Non-pigmented ciliary epithelial cell (primary cell): ENCODE measurements at places on chromosomes 16 and 17.
A peak's percentile ranks its signal among the peaks of the same experiment; 100 is the strongest.

DNA sequence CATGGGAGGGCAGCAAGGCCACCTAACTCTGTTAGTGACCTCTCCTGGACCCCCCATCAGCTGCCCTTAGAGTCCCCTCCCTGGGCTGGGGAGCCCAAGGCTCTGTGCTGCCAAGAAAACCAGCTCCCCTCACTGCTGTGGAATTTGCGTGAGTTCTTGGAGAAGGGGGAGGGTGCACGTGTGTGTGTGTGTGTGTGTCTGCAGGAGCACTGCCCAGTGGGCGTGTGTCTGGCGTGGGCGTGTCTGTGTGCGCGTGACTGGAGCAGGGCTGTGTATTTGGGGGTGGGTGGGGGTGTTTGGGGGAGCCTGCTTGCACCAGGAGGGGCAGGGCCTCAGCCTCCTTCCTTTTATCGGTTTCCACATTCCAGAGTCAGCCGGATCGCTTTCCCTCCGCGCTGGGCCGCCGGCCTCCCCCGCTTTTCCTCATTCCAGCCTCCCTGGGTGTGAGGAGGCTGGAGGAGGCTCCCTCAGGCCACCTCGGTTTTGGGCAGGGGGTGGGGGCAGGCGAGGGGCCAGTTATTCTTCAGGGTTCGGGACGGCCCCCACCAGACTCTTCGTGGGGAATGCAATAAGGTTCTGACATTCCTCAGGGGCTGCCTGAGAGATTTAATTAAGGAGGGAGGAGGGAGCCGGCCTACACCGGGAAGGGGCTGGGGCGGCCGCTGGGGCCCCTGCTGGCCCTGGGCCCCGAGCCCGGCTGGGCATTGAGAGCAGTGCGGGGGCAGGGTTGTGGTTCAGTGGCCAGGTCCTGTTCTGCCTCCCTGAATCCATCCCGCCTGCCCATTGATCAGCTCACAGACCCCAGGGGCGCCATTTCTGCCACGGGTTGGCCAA, 2.5 kb downstream of the VASN start:
- peak; percentile 76 for DNase-seq

GRCh38 chr17:72338847-72339790, 218.3 kb downstream of the SOX9 start:
- peak; percentile 90 for DNase-seq

DNA sequence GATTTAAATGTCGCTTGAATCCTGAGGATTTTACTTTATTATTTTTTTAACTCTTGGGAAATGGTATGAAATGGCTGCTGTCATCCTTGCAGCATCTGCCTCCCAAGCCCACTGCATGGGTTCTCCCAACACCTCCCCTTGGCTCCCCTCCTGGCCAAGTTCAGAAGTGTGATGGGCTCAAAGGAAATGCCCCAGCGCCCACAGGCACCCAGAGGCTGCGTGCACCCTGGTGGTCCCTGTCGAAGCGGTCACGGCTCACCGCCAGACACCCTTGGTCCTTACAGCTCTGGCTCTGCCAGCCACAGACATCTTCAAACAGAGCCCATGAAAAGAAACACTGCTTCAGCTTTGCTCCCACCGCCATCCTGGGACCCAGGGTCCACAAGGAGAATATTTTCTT, 334.7 kb downstream of the SOX9 start:
- DNase-seq: no peak

DNA sequence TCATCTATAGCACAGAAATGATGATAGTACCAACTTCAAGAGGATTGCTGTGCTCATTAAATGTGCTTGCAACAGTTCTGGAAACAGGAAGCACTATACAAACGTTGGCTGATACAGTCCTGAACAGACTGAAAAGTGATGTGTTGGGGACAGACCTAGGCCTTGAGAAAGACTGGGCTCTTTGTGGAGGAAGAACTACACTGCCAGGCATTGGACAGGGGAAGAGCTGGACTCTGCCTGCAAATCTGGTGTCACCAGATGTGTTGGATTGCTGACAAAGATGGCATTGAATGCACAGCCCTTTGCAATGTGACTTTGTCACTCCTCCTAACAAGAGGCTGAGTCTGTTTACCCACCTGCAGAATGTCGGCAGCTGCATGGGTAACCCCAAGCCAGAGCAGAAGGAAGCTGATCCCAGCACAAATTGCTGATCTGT, 12.4 kb upstream of the ST6GALNAC2 start:
- DNase-seq: no peak

GRCh38 chr16:84922351-84923120, 88.8 kb downstream of the ZDHHC7 start:
- DNase-seq: no peak

- DNase-seq: no peak
Observed at GRCh38 chr17:48231995-48232959, 124.7 kb downstream of the SNX11 start.
